ENCODE measurements at places on chromosomes 13 and 19. TPM values are rescaled to one million over a fixed set of nuclear protein-coding genes. Genes with fewer than 3 reads are reported as not detected.

- H3K4me3 ChIP-seq, result no peak overlapping the region
- H3K27me3 ChIP-seq, result no peaks in the 10 kb centered on the region
- DNase-seq, result no peak
- peaks cover 15% of the 10 kb centered on the region for H3K4me1 ChIP-seq
- peaks cover 2% of the 10 kb centered on the region for H3K36me3 ChIP-seq
Observed at GRCh38 chr19:19525611-19526380, 2.9 kb upstream of the YJEFN3 start.

DNA sequence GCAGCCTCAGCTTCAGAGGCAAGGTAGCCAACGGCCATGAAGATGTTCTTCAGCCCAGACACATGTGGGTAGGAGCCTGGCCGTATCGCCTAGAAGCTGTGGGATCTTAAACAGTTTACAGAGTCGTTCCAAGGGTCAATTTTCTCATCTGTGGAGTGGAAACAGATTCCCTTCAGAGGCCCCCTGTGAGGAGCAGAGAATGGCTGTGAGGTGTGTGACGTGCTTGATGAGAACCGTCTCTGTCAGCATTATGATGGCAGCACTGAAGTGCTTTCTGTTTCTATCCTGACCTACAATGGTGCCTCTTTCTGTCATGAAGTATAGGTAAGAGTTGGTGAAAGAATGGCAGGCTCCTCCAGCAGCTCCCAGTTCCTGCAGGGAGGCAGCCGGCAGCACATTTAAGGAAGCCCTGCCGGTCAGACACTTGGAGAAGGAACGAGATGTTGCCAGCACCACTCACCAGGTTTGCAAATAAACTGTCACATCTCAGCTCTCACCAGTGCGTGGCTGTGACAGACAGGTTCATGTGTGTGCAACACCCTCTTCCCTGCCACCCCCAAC lies 277.3 kb downstream of the FOXO1 start:
- no peak for DNase-seq
- no peak overlapping the region for H3K4me3 ChIP-seq
- H3K27ac ChIP-seq, result no peak overlapping the region
- no peaks in the 10 kb centered on the region for H3K27me3 ChIP-seq
- H3K36me3 ChIP-seq, result no peaks in the 10 kb centered on the region

GRCh38 chr19:6925801-6926751 lies 38.7 kb downstream of the ADGRE1 start:
- H3K27ac ChIP-seq, result no peak overlapping the region
- no peaks in the 10 kb centered on the region for H3K36me3 ChIP-seq
- no peaks in the 10 kb centered on the region for H3K27me3 ChIP-seq
- no peak overlapping the region for H3K4me3 ChIP-seq

Gene PSG1
- not detected for total RNA-seq

Gene SPACA4
- not detected for total RNA-seq

GRCh38 chr19:39196860-39197562 lies at the start of gene NCCRP1:
Gene NCCRP1 (plus strand): TSS chr19:39196964. CDS start chr19:39196983, 19 bp downstream.
- H3K27me3 ChIP-seq, result peaks cover 53% of the 10 kb centered on the region
- no peak for DNase-seq
- H3K4me3 ChIP-seq, result peak within 1 kb of the TSS; percentile 80
- H3K27ac ChIP-seq, result no peak within 1 kb of the TSS

DNA sequence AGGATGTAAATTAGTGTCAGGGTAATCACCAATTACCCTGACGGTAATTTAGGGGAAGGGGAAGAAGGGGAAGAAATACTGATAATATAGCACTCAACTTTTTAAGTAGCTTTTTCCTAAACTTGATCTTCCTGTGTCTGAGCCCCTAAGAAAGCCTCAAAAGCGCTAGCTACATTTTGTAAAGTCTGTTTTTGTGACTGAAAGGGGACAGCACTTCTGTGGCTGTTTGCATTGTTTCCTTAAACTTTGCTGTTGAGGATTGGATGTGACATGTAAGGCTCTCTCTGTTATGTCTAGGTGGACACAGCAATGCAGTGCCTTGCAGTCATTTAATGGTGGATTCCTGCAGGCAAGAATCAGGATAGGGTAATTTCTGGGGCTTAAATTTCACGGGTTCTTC lies 42.8 kb downstream of the SPATA13 start:
- H3K4me3 ChIP-seq, result no peak overlapping the region

DNA sequence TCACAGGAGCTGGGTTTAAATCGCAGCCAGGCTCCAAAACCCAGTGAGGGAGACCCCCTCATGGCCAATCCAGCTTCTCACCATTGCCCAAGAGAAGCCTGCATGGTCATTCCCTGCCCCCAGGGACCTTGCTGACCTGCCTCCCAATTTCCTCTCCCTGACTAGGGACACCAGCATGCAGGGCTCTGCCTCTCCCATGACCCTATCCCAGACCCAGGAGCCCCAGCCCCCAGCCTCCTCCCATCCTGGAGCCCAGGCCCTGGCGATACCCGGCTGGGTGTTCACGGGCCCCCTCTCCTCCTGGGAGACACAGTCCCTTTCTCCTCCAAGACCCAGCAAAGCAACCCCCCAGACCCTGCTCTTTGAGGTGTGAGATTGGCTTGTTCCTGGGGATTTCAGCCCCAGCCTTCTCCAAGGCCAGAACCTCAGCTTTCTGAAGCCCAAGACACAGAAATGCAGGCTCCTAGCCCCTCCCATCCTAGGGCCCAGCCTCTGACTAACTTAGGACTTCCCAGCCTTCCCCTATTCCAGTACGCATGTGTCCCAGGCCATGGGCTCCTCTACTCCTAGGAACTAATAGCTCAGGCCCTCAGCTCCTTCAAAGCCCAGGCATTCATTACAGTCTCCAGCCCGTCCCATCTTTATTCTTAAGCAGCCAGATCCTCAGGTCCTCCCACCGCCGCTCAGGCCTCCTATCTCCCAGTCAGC lies 1.1 kb downstream of the GYS1 start:
- peaks cover 26% of the 10 kb centered on the region for H3K4me1 ChIP-seq
- no peaks in the 10 kb centered on the region for H3K27me3 ChIP-seq
- peaks cover 23% of the 10 kb centered on the region for H3K36me3 ChIP-seq

- no peak for DNase-seq
- no peaks in the 10 kb centered on the region for H3K4me1 ChIP-seq
- no peaks in the 10 kb centered on the region for H3K27me3 ChIP-seq
Observed at GRCh38 chr13:107976628-107977027, 238.7 kb downstream of the LIG4 start.

DNA sequence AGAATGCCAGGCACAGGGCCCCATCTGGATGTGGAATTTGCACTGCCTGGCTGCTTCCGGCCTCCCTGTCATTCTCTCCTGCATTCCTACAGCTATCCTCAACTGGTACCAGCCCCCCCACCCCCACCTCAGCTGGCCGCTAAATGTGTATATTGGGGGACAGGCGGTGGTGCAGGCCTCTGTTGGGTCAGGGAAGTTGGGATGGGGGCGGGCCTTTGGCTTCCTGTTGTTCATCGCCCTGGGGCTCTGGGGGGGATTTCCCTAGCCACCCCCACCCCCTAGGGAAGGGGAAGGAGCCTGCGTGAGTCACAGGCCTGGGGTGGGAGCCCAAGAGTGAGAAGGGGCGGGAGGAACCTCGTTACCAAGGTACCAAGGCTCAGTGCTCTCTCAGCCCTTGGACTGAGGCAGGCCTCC lies 10.6 kb downstream of the POU2F2 start:
- H3K4me3 ChIP-seq, result no peak overlapping the region
- H3K4me1 ChIP-seq, result no peaks in the 10 kb centered on the region
- no peak for DNase-seq
- H3K27ac ChIP-seq, result no peak overlapping the region
- H3K27me3 ChIP-seq, result peaks cover 32% of the 10 kb centered on the region

Gene NKG7
- not detected for total RNA-seq

Gene KLK1
- 1.5 TPM for total RNA-seq

Gene ADM5
- 1.7 TPM for total RNA-seq

GRCh38 chr13:73412933-73413332 lies 354.1 kb downstream of the KLF5 start:
- no peak for DNase-seq
- no peaks in the 10 kb centered on the region for H3K27me3 ChIP-seq
- no peak overlapping the region for H3K4me3 ChIP-seq
- no peaks in the 10 kb centered on the region for H3K36me3 ChIP-seq
- H3K4me1 ChIP-seq, result no peaks in the 10 kb centered on the region

Gene RDH13
- 37.9 TPM for total RNA-seq

Gene KLK12
- total RNA-seq, result 1.6 TPM

DNA sequence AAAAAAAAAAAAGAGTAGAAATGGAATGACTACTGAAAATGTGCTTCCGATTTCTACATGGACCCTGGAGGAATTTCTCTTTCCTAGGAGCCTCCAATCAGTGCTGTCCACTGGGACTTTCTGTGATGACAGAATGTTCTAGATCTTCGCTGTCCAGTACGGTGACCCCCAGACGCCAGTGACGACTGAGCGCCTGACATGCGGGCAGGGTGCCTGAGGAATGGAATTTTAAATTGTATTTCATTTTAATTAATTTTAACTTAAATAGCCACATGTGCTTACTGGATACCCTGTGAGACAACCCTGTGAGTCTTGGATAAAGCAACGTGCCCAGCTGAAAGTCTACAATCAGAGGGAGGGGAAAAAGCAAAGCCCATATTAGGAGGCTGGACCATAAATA lies 4.1 kb upstream of the TLE6 start:
- H3K27ac ChIP-seq, result no peak overlapping the region
- H3K27me3 ChIP-seq, result peaks cover 13% of the 10 kb centered on the region
- H3K4me1 ChIP-seq, result peaks cover 15% of the 10 kb centered on the region
- no peak for DNase-seq

Gene OVOL3
- not detected for total RNA-seq

Data from type B pancreatic cell (in vitro differentiated cells).